ENCODE measurements at places on chromosomes 1 and 21.

DNA sequence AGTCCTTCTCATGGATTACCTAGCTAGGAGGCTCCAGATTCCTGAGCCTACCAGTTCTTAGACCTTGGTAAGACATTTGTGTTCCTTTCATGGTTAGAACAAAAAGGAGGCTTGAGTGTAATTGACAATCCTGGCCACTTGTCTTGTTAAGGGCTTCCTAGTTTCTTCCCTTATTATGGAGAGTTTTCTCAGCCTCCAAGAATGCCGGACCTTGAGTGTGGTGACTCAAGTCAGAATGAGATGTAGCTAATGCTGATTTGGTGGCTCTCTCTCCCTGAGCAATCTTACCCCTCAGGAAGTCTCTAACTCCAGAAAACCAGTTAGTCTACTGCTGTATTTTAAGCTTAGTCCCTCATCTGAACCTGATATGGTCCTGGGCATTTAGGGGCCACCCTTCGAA, 14.3 kb downstream of the CHI3L2 start:
- DNase-seq = no peak

GRCh38 chr1:226903819-226904716, 33.7 kb downstream of the PSEN2 start:
- peak; percentile 79 for DNase-seq

DNA sequence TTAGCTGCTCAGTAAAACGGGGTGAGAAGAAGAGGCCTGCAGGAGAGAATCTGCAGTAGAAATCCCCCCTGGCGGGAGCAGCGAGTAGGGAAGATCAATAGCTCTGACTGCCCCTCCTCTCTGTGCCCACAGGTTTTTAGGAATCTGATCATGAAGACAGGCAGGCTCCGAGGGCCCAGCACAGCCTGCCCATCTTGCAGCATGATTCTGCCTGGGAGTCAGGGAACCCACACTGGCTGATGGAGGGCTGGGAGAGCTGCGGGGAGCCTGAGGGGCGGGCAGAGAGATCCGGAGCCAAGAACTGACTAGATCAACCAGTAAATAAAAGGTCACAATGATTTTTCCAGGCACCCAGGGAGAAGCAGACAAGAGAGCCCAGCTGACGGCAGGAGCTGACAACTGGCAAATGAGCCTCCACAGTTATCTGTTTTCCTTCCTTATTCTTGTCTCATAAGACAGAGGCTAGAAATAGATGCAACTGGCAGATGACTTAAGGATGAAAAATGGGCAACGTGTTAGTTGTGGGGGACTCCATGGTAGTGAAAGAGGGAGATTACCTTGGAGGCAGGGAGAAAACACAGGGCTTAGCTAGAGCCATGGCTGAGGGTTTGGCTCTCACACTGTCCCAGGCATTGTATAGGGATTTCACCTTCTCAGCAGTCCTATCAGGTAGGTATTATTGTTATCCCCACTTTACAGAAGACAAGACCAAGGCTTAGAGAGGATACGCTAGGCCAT, 116.2 kb downstream of the PLXNA2 start:
- no peak for DNase-seq

- peak; percentile 81 for DNase-seq
Measured at GRCh38 chr1:228781161-228781808, 46.0 kb downstream of the RHOU start.
